Activated T-helper 1 cell treated with anti-CD3 and anti-CD28 coated beads, Interleukin-12 subunit alpha, Interleukin-12 subunit beta, Interleukin-2, Interleukin-4 antibody, amounts not matched to agents 30 ng/mL and 10 ng/mL and 1 ng/mL, durations not matched to agents 14 hours and 24 hours and 36 hours (primary cell): ENCODE measurements at places on chromosomes 13 and 19. TPM values are rescaled to one million over a fixed set of nuclear protein-coding genes. Genes with fewer than 3 reads are reported as not detected.

The ZNF260 gene
- 7.5 and 8.9 TPM in 2 replicates for total RNA-seq

The PPP1R12C gene
- 114 and 115 TPM in 2 replicates for total RNA-seq

The SHD gene
- not detected in 2 replicates for total RNA-seq

The LRRC4B gene
- 0.05 and 0.15 TPM in 2 replicates for total RNA-seq

The CGB2 gene
- total RNA-seq = not detected in 2 replicates

The PCDH9 gene
- 0.21 and 0.27 TPM in 2 replicates for total RNA-seq

The TEKTIP1 gene
- total RNA-seq = 1.4 and 1.7 TPM in 2 replicates

The COL5A3 gene
- total RNA-seq = 0.67 and 0.76 TPM in 2 replicates

The CYP2A7 gene
- not detected in 2 replicates for total RNA-seq

The IGFL2 gene
- 0.23 TPM in 1 of 2 replicates, not detected in the other for total RNA-seq

The ZNF813 gene
- total RNA-seq = 3.7 and 4.3 TPM in 2 replicates

The ZNF880 gene
- total RNA-seq = 5.4 and 12.5 TPM in 2 replicates

The UBE2L5 gene
- not detected in 2 replicates for total RNA-seq

The TIMM13 gene
- total RNA-seq = 178 and 185 TPM in 2 replicates

The FFAR1 gene
- 0.12 and 0.18 TPM in 2 replicates for total RNA-seq

The DHPS gene
- 144 and 147 TPM in 2 replicates for total RNA-seq

The ADM5 gene
- total RNA-seq = 6.0 and 6.9 TPM in 2 replicates

The ZNF420 gene
- total RNA-seq = 5.9 and 9.1 TPM in 2 replicates

- H3K4me3 ChIP-seq = no peak overlapping the region
- no peaks in the 10 kb centered on the region for H3K27me3 ChIP-seq
- H3K4me1 ChIP-seq = peaks cover 8% of the 10 kb centered on the region
- H3K36me3 ChIP-seq = no peaks in the 10 kb centered on the region
- no peak overlapping the region for H3K27ac ChIP-seq
Measured at GRCh38 chr19:42038666-42039065, 31.3 kb downstream of the GRIK5 start.

- no peaks in the 10 kb centered on the region for H3K36me3 ChIP-seq
- H3K27ac ChIP-seq = no peak overlapping the region
- no peak overlapping the region for H3K4me3 ChIP-seq
- no peaks in the 10 kb centered on the region for H3K4me1 ChIP-seq
- no peak for DNase-seq
Measured at GRCh38 chr13:43316281-43316680, 292.9 kb downstream of the DNAJC15 start.

GRCh38 chr13:61778531-61778930 is 362.9 kb upstream of the PCDH20 start:
- H3K27me3 ChIP-seq = no peaks in the 10 kb centered on the region
- no peak for DNase-seq
- H3K4me3 ChIP-seq = no peak overlapping the region
- H3K36me3 ChIP-seq = no peaks in the 10 kb centered on the region
- no peaks in the 10 kb centered on the region for H3K4me1 ChIP-seq

GRCh38 chr13:40508127-40508526 is 158.3 kb downstream of the FOXO1 start:
- H3K36me3 ChIP-seq = no peaks in the 10 kb centered on the region
- DNase-seq = no peak
- no peaks in the 10 kb centered on the region for H3K27me3 ChIP-seq
- H3K4me1 ChIP-seq = peaks cover 24% of the 10 kb centered on the region
- no peak overlapping the region for H3K27ac ChIP-seq
- H3K4me3 ChIP-seq = no peak overlapping the region

- H3K27me3 ChIP-seq = no peaks in the 10 kb centered on the region
- no peak overlapping the region for H3K27ac ChIP-seq
- H3K36me3 ChIP-seq = peaks cover 38% of the 10 kb centered on the region
- DNase-seq = no peak
Measured at GRCh38 chr13:44967704-44968433, 21.4 kb downstream of the NUFIP1 start.

- no peak overlapping the region for H3K4me3 ChIP-seq
- H3K27me3 ChIP-seq = peaks cover 5% of the 10 kb centered on the region
- no peaks in the 10 kb centered on the region for H3K4me1 ChIP-seq
- H3K36me3 ChIP-seq = no peaks in the 10 kb centered on the region
- DNase-seq = no peak
Measured at GRCh38 chr19:14972676-14973075, 7.0 kb downstream of the SLC1A6 start.

GRCh38 chr19:19749117-19749907 is 16.4 kb upstream of the ZNF14 start:
- H3K27me3 ChIP-seq = no peaks in the 10 kb centered on the region
- H3K36me3 ChIP-seq = no peaks in the 10 kb centered on the region
- no peak for DNase-seq
- no peak overlapping the region for H3K27ac ChIP-seq

GRCh38 chr13:100115693-100116254 is 26.9 kb downstream of the PCCA start:
- H3K36me3 ChIP-seq = peaks cover 29% of the 10 kb centered on the region
- peaks cover 17% of the 10 kb centered on the region for H3K4me1 ChIP-seq
- H3K27me3 ChIP-seq = no peaks in the 10 kb centered on the region
- no peak for DNase-seq
- H3K27ac ChIP-seq = no peak overlapping the region

DNA sequence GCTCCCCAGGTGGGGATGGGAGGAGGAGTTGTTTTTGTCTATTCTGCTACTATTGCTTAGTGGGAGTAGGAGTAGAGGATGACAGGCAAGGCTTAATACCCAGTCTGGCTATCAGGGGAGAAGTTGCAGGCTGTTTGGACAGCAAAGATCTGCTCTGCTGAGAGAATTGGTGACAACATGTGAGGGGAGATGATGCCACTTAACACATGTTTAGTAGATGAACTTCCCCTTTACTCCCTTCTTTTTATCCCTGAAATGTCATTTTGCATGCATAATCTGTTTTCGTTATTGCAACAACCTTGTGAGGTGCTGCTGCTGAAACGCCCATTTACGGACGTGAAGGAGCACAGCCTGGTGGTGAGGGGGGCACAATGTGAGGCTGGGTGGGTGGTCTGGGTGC is 3.0 kb upstream of the CYP4F12 start:
- no peak overlapping the region for H3K4me3 ChIP-seq
- no peaks in the 10 kb centered on the region for H3K4me1 ChIP-seq
- H3K27ac ChIP-seq = no peak overlapping the region

DNA sequence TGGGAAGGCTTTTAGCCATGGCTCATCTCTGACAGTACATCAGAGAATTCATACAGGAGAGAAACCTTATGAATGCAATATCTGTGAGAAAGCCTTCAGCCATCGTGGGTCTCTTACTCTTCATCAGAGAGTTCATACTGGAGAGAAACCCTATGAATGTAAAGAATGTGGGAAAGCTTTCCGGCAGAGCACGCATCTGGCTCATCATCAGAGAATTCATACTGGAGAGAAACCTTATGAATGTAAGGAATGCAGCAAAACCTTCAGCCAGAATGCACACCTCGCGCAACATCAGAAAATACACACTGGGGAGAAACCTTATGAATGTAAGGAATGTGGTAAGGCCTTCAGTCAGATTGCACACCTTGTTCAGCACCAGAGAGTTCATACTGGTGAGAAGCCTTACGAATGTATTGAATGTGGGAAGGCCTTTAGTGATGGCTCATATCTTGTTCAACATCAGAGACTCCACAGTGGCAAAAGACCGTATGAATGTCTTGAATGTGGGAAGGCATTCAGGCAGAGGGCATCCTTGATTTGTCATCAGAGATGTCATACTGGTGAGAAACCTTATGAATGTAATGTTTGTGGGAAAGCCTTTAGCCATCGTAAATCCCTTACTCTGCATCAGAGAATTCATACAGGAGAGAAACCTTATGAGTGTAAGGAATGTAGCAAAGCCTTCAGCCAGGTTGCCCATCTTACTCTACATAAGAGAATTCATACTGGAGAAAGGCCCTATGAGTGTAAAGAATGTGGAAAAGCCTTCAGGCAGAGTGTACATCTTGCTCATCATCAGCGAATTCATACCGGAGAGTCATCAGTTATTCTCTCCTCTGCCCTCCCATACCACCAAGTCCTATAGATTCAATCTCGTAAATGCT is 10.7 kb downstream of the ZNF470 start:
- H3K4me3 ChIP-seq = no peak overlapping the region
- DNase-seq = no peak
- H3K36me3 ChIP-seq = peaks cover 33% of the 10 kb centered on the region
- no peaks in the 10 kb centered on the region for H3K27me3 ChIP-seq
- no peak overlapping the region for H3K27ac ChIP-seq

DNA sequence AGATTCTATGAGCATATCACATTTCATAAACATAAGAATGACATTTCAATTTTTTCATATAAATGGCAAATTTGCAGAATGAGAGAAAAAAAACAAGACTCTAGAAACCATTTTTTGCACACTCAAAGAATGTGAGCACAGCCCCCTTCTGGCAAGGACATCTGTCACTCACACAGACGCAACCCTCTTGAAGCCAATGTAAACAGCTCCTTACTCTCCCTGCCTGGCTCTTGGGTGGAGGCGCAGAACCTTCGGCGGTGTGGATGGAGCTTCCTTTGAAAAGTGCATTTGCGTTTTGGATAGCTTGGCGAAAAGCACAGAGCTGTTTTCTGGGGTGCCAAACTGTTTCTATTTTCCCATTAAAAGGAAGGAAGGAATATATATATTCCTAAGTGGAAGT is 367.6 kb upstream of the TSHZ3 start:
- no peaks in the 10 kb centered on the region for H3K36me3 ChIP-seq
- DNase-seq = no peak
- H3K4me3 ChIP-seq = no peak overlapping the region
- H3K27me3 ChIP-seq = no peaks in the 10 kb centered on the region
- H3K27ac ChIP-seq = no peak overlapping the region

DNA sequence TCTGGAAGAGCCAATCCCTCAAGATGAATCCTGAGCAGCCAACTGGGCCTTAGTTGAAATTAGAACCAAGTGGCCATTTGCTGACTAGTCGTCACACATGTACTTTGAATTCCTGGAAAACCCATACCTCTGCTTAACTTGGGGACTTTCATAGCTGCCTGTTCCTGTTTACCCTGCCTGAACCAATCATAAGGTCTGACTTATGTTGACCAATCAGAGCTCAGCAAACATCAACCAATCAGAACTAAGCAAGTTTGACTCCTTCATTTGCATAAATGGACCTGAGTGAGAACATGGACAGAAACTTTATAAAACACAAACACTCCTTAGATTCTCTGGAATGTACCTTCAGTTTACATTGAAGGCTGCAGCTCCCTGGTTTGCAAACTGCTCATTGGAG is 50.8 kb downstream of the LATS2 start:
- DNase-seq = no peak
- H3K4me1 ChIP-seq = peaks cover 13% of the 10 kb centered on the region
- no peak overlapping the region for H3K4me3 ChIP-seq
- peak overlapping the region; percentile 27 for H3K27ac ChIP-seq

GRCh38 chr13:71255633-71256032 is 611.4 kb downstream of the DACH1 start:
- no peaks in the 10 kb centered on the region for H3K36me3 ChIP-seq
- H3K27ac ChIP-seq = no peak overlapping the region
- H3K27me3 ChIP-seq = no peaks in the 10 kb centered on the region
- H3K4me1 ChIP-seq = no peaks in the 10 kb centered on the region
- no peak for DNase-seq

DNA sequence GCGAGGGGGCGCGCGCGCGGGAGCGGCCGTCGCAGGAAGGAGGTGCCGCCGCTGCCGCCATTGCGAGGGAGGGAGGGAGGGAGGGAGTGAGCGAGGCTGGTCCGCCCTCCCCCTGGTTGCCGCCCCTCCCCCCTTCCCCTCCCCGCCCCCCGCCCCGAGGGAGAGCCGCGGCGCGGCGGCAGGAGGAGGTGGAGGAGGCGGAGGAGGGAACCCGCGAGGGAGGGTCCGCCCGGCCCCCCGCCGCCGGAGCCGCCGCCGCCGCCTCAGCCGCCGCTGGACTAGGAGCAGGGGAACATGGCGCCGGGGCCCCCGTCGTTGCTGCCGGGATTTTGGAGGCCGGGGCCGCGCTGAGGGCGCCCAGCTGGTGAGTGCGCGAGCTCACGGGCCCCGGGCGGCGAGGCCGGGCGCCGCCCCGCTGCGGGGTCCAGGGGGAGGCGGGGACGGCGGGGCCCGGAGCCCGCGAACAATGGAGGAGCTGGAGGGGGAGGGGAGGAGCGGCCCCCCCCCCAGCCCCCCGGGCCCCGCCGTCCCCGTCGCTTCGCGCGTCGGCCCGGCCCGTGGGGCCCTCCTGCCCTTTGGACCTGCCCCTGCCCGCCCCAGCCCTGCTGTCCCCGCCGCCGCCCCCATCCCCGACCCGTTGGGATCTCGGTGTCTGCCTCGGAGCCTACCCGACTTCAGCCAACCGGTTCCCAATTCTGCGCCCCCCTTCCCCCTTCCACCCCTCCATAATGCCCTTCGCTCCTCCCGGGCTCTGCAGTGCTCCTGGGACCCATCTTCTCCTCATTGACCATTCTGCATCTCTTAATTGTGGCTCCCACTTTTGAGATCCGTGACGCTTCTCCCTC is at the start of gene ARHGAP35:
Gene ARHGAP35 (plus strand): TSS at position 152 of the 845 bp plus-strand sequence. CDS start 57,679 bp downstream, outside the sequence.
- peaks cover 25% of the 10 kb centered on the region for H3K4me1 ChIP-seq
- H3K4me3 ChIP-seq = peak within 1 kb of the TSS; percentile 92
- H3K27ac ChIP-seq = peak within 1 kb of the TSS; percentile 97
- no peaks in the 10 kb centered on the region for H3K27me3 ChIP-seq
- no peak for DNase-seq

- H3K4me3 ChIP-seq = no peak overlapping the region
- no peaks in the 10 kb centered on the region for H3K27me3 ChIP-seq
- no peak overlapping the region for H3K27ac ChIP-seq
- DNase-seq = no peak
Measured at GRCh38 chr13:32254916-32255723, 60.0 kb downstream of the ZAR1L start.

GRCh38 chr19:31534231-31534630 is 185.0 kb upstream of the TSHZ3 start:
- H3K4me3 ChIP-seq = no peak overlapping the region
- DNase-seq = no peak
- no peak overlapping the region for H3K27ac ChIP-seq

GRCh38 chr13:66585669-66586203 is 644.4 kb downstream of the PCDH9 start:
- H3K27ac ChIP-seq = no peak overlapping the region
- no peaks in the 10 kb centered on the region for H3K4me1 ChIP-seq
- H3K36me3 ChIP-seq = no peaks in the 10 kb centered on the region
- no peaks in the 10 kb centered on the region for H3K27me3 ChIP-seq

DNA sequence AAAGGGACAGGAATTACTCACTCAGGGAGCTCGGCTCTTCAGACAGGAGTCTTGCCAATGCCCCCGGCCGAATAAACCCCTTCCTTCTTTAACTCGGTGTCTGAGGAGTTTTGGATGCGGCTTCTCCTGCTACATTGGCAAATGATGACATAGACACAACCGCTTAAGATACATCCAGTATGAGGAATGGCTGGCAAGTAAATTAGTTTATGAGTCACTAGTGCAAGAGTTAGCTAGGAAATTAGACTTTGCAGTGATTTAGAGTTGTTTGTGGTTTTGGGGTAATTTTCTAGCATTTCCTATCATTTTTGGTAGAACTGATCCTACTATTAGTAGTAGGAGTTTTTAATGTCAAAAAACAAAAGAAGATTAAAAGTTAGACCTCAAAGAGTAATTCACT is 166.2 kb downstream of the SLITRK1 start:
- no peak for DNase-seq
- H3K36me3 ChIP-seq = no peaks in the 10 kb centered on the region
- no peak overlapping the region for H3K4me3 ChIP-seq
- no peak overlapping the region for H3K27ac ChIP-seq
- no peaks in the 10 kb centered on the region for H3K4me1 ChIP-seq

- no peaks in the 10 kb centered on the region for H3K27me3 ChIP-seq
- no peak for DNase-seq
- H3K27ac ChIP-seq = no peak overlapping the region
- no peaks in the 10 kb centered on the region for H3K4me1 ChIP-seq
- H3K36me3 ChIP-seq = no peaks in the 10 kb centered on the region
Measured at GRCh38 chr13:34425327-34425949, 516.6 kb upstream of the NBEA start.

GRCh38 chr13:36166046-36166445 is 34.9 kb upstream of the DCLK1 start:
- H3K4me3 ChIP-seq = no peak overlapping the region
- DNase-seq = no peak
